Fibroblast of lung (primary cell): ENCODE measurements at places on chromosomes 12 and 14. TPM values are rescaled to one million over a fixed set of nuclear protein-coding genes. Genes with fewer than 3 reads are reported as not detected.
A peak's percentile ranks its signal among the peaks of the same experiment; 100 is the strongest.

GRCh38 chr12:67740711-67741110 lies 92.2 kb downstream of the DYRK2 start:
- no peak for DNase-seq

DNA sequence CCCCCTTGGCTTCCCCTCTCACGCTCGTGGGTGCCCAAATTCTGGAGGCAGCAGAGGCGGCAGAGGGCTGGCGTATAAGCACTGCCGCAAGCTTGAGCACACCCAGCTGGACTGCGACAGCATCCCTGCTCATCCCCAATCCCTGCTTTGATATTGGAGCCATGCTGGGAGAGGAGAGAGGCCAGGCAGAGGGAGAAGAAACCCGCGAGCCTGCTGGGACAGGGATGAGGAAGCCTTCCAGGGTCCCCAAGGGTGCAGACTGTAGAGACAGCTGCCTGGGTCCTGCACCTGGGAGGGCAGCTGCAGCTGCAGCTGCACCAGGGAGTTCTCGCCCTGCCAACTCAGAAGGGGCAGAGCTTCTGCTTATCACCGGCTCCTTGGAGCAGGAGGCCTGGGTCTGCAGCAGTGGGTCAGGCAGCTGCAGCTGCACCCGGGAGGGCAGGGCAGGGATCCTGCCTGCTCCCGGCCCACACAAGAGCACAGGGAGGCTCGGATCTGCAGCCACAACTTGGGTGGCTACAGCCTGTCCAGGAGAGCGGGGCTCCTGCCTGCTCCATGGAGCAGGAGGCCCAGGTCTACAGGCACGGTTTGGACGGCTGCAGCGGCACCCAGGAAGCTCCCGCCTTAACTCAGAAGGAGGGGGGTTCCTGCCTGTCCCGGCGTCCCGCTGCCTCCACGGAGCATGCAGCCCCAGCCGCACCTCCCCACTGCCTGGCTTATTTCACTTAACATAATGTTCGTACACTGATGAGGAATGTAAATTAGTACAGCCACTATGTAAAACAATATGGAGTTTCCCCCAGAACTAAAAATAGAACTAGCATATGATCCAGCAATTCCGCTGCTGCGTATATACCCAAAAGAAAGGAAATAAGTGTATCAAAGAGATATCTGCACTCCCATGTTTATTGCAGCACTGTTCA lies 60.4 kb upstream of the SGPP1 start:
- DNase-seq, result peak; percentile 10

GRCh38 chr14:98177551-98177950 lies 1094.4 kb downstream of the BCL11B start:
- DNase-seq, result no peak

GRCh38 chr12:99029511-99030271 lies 384.6 kb downstream of the APAF1 start:
- DNase-seq, result no peak

DNA sequence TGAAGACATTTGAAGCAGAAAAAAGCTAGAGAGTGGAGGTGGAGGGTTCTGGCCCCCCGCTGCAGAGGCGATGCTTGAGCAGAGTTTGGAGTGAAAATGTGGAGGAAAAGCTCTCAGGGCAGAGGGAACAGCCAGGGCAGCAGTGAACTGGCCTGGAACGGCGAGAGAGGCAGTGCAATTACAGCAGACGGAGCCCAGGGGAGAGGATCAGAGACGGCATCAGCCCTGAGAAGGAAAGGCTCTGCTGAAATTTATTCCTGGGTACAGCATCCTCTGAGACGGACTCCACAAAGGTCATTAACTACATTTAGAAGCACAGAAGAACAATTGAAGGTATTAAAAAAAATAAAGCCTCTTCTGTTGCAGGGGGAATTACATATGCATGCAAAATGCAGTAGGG lies 14.2 kb downstream of the STON2 start:
- no peak for DNase-seq

DNA sequence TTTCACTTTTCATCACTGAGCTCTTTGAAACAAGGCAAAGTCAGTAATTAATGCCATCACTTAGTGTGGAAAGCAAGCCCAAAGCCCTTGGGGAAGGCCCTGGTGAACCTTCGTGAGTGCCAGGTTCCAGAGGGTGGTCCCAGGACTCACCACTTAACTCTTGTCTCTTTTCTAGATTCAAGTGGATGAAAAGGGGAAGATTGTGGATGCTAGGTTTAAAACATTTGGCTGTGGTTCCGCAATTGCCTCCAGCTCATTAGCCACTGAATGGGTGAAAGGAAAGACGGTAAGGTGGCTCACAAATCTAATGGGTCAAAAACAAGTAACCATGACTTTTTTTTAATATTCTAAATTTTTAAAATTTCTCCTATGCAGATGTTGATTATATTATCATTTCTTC lies 2.8 kb downstream of the ISCU start:
- DNase-seq, result no peak

DNA sequence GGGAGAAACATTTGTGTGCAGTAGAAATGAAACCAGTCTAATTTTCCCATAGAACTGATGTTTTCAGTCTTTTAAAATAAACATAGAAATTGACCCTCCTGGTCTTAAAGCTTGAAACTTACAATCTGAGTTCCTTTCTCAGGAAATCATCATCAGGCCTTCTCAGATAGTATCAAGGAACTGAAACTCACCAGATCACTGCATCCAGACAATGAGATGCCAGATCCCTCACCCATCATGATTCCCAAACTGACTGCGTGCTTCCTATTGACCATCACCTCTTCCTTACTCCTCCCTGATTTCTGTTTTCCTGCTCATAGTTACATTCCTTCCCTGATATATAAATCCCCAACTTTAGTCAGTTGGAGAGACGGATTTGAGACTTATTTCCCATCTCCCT lies 195.0 kb upstream of the AMIGO2 start:
- no peak for DNase-seq

DNA sequence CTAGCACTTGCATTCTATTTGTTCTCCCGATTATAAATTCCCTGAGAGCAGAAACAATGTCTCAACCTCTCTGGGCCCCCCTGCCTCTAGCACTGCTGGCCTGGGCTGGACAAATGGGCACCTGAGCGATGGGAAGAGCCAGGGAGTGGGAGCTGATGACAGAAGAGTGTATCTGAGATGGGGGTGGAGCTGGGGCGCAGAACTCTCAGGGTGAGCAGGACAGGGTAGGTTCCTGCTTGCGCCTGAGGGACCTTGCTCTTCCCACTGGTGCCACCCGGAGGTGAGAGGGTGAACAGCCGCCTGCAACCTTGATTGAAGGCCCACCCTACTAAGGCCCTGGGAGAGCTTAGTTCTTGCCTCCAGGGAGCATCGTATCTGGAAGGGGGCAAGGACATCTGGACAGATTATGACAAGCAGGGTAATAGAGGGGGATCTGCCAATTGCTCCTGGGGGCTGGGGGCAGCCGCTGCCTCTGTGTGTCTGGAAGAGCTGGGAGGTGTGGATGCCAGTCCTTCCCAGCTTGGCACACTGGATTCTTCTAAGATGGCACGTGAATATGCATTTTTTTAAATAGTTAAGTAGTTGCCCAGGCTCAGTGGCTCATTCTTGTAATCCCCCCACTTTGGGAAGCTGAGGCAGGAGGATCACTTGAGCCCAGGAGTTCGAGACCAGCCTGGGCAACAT lies 43.0 kb upstream of the TSPAN9 start:
- DNase-seq, result peak; percentile 57

DNA sequence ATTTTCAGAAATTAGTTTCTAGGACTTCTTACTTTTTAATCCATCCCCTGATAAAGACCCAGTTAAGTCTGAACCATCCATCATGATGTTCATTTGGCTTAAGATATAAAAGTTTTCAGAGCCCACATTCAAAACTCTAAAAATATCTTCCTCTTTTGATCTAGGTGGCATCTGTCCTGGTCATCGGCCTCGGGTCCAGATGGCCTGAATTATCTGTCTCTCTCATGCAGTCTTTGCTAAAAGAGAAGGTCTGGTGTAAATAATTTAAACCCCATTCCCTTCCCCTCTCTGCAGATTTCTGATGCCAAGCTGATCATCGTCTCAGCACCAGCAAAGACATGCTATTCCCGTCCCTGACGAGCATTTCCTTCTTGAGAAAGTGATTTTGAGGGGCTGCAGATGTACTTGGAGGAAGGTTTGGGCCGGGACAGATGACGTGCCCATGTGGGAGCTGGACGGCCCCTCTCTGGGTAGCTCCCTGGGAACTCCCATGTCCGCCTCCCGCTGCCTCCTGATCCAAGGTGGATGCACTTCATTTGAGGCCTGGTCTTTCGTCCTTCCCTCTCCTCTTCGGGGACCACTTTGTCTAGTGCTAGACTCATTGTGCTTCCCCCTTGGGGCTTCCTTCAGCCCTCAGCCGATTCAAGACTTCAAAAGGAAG lies 173.0 kb upstream of the PRMT8 start:
- no peak for DNase-seq

DNA sequence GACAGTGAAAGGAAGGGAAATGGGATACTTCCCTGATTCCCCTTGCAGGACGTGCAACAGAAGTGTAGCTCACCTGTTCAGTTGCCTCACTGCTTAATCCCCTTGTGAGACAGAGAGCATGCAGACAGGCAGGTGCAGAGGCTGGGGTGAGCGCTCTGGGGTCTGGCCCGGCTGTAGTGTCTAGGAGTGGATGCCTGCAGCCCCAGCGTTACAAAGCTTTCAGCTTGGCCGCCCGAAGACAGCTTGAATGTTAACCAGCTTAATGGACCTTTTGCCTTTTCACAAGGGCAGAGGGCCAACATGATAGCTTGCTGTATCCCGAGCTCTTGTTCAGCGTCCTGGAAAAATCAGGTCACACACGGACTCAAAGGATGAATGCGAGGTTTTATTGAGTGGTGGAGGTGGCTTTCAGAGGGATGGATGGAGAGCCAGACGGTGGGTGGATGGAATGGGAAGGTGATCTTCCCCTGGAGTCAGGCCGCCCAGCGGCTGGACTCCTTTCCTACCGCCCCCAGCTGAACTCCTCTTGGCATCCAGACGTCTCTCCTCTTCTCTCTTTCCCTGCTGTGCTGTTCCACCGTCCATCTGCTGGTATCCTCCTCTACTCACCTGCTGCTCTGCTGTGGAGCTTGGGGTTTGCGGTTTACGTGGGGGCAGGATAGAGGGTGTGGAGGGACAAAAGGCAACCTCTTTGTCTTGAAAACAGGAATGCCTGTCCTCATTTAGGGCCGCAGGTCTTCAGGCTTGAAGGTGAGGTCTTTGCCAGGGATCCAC lies 86.2 kb upstream of the RESF1 start:
- no peak for DNase-seq

DNA sequence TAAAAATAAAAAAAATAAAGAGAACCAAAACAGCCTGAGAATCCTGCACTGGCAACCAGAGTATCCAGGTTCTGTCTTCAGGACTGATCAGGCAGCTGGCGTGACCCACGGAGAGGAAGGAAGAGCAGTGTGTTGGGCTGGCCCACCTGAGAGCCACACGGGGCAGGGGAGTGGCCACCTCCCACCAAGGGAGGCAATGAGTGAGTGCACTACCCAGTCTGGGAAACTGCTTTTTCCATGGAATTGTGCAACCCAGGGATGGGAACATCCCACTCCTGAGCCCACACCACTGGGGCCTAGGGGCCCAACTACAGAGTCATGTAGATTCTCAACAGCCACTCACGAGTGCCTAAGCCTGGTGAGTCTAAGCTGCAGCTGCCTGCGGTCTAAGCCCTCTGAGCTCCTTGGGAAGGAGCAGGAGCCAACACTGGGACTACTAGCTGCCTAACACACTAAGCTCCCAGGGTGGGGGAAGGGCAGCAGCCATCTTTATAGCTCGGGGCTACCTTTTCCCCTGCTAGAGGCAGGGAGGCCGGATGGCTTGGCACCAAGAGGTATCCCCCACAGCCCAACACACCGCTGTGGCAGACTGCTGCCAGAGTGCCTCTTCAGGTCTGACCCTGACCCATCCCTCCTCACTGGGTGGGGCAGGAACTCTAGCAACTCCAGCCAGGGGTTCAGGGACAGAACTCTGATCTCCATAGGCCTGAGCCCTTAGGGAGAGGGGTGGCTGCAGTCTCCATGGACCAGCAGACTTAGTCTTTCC lies 610.9 kb downstream of the RERGL start:
- DNase-seq, result no peak

GRCh38 chr14:35088514-35088913 lies 33.3 kb downstream of the PPP2R3C start:
- DNase-seq, result peak; percentile 32

- DNase-seq, result no peak
Observed at GRCh38 chr12:7756993-7757392, 8.0 kb upstream of the NANOGNB start.

- no peak for DNase-seq
Observed at GRCh38 chr14:31027847-31028246, 1.7 kb upstream of the STRN3 start.

GRCh38 chr12:3085341-3086139 lies 8.4 kb downstream of the TSPAN9 start:
- DNase-seq, result no peak

- DNase-seq, result no peak
Observed at GRCh38 chr14:106844608-106845285, 1318.4 kb downstream of the TMEM121 start.

DNA sequence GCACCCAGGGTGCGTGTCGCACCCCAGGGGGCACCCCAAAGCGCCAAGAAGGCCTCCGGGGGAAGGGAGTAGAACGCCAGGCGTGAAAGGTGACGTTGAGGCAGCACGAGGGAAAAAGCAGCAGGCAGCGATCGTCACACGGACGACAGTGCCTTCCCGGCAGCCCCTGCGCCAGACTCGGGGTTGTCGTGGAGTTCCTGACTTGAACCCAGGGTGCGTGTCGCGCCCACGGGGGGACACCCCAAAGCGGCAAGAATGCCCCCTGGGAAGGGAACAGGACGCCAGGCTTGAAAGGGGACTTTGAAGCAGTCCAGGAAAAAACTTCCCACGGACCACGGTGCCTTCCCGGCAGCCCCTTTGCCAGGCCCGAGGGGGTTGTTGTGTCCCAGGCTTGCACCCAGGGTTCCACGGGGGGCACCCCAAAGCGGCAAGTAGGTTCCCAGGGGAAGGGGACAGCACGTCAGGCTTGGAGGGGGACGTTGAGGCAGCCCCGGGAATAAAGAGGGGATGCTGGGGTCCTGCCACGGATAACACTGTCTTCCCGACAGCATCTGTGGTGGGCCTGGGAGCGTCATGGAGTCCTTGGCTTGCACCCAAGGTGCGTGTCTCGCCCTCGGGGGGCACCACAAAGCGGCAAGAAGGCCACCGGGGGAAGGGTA lies 159.2 kb upstream of the ALG10B start:
- DNase-seq, result no peak

GRCh38 chr12:89540586-89540985 lies 14.7 kb upstream of the POC1B start:
- DNase-seq, result no peak

GRCh38 chr14:97730706-97731105 lies 933.5 kb downstream of the VRK1 start:
- DNase-seq, result no peak

- peak; percentile 93 for DNase-seq
Observed at GRCh38 chr12:6944381-6945186, 762 bp downstream of the C12orf57 start.

Gene TPH2
- not detected in 2 replicates for total RNA-seq

Gene TMEM119
- 132 and 358 TPM in 2 replicates for total RNA-seq

Gene ADAM21
- total RNA-seq, result 0.51 and 0.66 TPM in 2 replicates

Gene GPHN
- 9.8 and 13.9 TPM in 2 replicates for total RNA-seq

Gene KRT85
- total RNA-seq, result not detected in 2 replicates

Gene CSRP2
- 36.7 and 56.8 TPM in 2 replicates for total RNA-seq

Gene SLC24A4
- total RNA-seq, result not detected in 2 replicates

Gene OTX2
- total RNA-seq, result not detected in 2 replicates

Gene SLC7A7
- 5.1 and 6.3 TPM in 2 replicates for total RNA-seq
